ENCODE measurements at places on chromosomes 2 and 18.

DNA sequence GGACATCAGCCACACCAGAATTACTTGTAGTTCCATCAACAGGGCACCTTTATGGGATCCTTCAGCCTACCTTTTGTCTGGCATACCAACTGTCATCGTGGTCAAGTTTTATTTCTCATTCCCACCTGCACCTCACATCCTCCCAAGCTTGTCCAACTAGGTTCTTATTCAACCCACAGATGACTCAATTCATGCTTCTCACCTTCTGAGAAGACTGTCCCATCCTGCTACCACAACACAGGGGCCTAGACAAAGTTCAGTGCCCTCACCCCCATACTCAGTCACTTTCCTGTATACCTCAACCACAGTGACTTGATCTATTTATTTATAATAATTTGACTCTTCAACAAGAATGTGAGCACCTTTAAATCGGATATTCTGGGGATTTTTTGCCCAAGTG is 114.4 kb upstream of the ACVR1C start:
- DNase-seq, result no peak

GRCh38 chr2:172869861-172870260 is 134.2 kb downstream of the RAPGEF4 start:
- no peak for DNase-seq

DNA sequence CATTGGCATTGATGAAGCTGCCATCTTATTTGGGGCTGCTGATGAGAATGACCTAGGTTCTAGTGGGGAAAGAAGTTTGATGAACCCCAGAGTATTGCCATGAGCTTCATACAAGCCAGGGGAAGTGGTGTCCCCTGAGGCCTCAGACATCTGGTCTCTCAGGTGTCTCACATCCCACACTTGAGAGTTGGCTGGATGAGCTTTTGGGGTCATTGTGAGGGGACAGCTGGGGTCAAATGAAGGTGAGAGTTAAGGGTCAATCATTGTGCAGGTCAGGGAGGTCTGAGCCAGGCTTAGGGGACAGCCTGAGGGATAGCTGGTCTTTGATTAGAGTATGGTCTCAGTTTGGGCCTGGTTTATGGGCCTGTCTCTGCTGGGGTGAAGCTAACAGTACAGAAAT is 336.5 kb downstream of the CYP26B1 start:
- no peak for DNase-seq

GRCh38 chr2:72173640-72174321 is 26.1 kb upstream of the CYP26B1 start:
- DNase-seq, result no peak

DNA sequence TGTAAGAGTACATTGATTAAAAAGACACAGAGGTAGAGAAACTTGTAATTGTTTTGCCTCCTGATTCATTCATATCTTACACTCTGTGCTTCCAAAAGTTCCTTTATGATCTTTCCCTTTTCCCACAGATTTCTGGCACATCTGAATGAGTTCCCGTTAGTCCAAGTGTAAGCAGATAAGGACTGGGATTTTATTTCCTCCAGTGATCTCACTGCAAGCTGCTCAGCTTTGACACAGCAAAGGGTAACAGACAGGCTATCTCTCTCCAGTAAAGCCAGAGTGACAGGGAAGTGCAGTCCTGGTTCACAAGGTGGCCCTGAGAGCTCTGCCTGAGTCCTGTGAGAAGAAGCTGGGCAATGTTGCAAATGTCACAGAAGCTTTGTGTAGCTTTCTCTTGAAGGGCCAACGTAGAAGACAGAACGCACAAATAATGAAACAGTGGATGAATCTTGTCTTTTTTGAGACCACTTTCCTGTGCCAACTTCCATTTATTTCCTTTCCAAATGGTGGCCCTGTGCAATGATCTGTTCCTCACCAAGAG is 32.5 kb upstream of the KCNE4 start:
- DNase-seq, result no peak

- DNase-seq, result no peak
These were observed 114.1 kb upstream of the OSR1 start for GRCh38 chr2:19472391-19472978.

DNA sequence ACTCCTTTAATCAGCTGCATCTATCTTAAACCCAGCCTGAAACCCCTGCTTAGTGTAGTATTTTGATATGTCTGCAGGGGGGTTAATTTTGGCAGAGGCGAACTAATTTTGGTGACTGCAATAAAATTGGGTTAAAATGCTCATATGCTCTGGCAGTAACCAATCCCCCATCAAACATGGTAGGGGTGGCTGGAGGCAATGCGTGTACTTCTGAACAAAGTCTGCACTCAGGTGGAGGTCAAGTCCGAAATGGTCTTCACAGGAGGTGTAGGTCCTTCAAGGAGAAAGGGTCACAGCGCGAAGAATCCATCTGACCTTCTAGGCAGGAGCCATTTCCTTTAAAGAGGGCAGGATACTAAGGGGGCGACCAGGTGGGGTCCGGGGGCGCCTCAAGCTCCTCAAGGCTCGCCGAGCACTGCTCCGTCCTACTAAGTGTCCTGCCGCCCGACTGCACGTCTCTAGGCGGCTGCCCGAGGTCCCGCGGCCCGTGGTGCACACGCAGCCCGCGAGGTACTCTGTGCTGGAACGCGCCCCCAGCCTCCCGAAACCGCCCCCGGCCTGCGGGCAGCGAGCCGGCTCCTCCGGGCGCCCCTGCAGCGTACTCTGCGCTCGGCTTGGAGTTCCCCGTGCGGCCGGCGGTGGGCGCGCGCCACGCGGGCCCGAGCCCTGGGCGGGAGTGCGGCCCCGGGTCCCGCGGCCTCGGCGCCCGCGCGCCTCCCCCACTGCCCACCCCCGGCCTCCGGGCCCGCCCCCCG is 1.7 kb upstream of the LDLRAD4 start:
- DNase-seq, result no peak

DNA sequence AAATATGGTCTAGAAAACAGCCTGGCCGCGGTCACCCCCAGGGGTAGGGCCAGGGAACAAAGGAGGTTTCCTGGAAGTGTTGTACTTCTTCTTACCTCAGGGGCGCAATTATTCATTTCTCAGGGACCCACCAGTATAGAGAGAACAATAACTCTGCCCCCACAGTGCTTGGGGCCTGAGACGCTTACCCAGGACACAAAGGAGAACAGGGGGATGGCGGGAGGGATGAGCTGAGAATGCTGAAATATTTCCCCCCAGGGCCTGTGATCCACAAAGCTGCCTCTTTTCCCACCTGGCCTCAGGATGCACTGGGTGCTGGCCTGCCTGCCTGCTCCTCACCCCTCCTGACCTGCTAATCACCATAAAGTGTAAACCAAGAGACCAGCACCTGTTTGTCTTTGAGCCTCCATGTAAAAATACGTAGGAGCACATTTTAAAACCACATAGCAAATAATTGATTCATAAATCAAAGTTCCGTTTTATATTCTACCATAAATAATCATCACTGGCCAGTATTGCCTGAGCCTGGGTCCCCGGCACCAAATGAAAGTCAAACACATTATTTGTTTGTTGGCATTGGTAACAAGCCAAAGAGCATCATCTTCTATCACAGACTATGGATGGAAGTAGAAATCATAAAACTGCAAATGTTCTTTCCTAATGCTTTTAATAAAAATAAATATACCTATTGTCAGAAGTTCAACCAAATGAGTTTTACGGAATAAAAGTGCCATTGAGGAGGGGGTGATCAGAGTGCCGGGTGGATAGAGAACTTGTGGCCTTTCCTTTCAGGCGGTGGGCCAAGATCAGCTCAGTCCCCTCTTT is 67.3 kb upstream of the RMDN2 start:
- DNase-seq, result no peak

- no peak for DNase-seq
These were observed 19.0 kb downstream of the ADAM23 start for GRCh38 chr2:206462240-206462854.

DNA sequence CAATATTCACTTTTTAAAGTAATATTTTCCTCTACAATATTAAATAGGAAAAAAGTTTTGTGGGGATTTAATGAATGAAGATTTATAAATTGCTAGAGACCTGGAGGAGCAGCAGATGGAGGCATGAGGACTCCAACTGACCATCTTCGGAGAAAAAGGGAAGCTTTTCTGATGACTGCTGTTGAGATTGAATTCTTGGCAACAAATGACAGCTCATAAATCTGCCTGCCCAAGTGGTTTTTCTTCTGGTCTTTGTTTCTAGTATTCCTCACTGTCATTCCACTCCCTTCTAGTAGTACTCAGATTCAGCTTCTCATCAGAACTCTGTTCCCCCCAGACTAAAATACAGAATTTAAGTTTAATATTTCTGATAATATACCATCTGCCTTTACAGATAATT is 157.0 kb downstream of the EML6 start:
- no peak for DNase-seq

DNA sequence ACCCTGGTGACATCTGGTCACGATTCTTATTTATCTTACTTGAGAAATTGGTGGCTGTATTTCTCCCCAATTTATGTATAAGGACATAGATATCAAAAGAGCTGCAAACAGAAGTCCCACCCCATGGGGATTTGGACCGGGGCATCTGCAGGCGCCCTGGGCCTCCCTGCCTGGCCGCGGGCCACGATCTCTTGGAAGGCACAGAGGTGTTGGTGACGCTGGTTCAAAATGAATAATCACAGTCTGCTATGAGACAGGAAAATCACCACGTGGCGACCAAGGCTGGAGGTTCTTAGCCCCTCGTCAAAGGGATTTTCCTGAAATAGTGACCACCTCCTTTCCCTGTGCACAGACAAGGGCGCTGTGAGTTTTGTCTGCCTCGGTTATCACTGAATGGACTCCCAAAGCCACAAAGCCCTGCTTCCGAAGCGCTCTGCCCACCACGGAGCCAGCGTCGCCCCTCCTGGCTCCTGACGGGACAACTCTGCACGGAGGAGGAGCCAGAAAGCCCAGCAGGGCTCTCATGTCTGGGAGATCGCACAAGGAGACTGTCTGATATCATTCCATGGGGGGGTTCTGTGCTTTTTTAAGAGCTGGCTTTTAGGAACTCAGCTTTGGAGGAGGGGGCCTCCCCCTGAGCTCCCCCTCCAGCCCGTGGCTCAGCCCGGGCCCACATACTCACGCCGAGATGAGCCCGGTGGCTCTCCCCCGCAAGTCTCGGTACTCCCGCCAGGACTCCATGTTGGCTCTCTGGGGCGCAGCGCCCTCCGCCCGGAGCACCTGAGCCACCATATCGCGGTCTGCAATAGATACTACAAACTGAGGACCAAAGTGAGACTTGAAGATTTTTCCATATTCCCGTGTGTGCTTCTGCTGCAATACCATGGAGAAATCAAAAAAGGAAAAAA is 14.6 kb downstream of the CYP27C1 start:
- DNase-seq, result no peak

GRCh38 chr2:26018184-26019055 is 15.5 kb upstream of the RAB10 start:
- DNase-seq, result no peak

GRCh38 chr2:203484266-203485112 is 50.6 kb downstream of the RAPH1 start:
- DNase-seq, result no peak

DNA sequence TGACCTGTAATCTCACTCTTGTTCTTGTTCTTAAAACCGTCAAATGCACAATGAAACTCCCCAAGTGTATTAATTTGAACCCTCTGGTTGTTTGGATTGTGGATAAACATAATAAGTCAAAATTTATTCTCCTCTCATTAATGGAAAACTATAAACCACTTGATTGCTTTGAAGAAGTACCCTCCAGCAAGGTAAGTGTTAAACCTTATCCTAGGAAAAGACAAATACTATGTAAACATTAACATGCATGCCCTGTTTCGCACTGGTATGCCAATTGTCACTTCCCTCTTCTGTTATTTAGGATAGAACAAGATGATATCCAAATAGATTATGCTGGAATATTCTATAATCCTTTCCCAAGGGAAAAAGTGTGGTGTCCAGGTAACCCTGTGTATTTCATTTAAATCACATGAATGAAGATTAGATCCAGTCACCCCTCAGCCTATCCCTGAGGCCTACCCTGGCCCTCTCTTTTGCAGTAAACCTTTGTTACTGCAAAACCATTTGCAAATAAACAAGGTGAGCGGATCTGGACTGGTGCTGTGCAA is 1.3 kb downstream of the ADI1 start:
- DNase-seq, result no peak

- DNase-seq, result no peak
These were observed 108.7 kb downstream of the DPP10 start for GRCh38 chr2:114550895-114551793.

GRCh38 chr2:224259831-224260230 is 142.1 kb downstream of the FAM124B start:
- DNase-seq, result no peak

GRCh38 chr2:63189026-63189425 is 138.4 kb downstream of the OTX1 start:
- no peak for DNase-seq

- DNase-seq, result peak; percentile 15
These were observed 550 bp downstream of the MYL12B start for GRCh38 chr18:3262234-3263131.

All from activated T-helper 1 cell treated with anti-CD3 and anti-CD28 coated beads, Interleukin-2, amount 50 U/mL, for 16 hours (primary cell).